Colonic mucosa (tissue), 4 donors: ENCODE measurements at places on chromosomes 6 and 20. TPM values are rescaled to one million over a fixed set of nuclear protein-coding genes. Genes with fewer than 3 reads are reported as not detected.
A peak's percentile ranks its signal among the peaks of the same experiment; 100 is the strongest.

GRCh38 chr6:41781366-41781730 lies 766 bp downstream of the PRICKLE4 start:
- H3K4me1 ChIP-seq: peaks cover 14% of the 10 kb centered on the region
- H3K4me3 ChIP-seq: peak overlapping the region; percentile 52
- peak; percentile 75 for DNase-seq
- no peaks in the 10 kb centered on the region for H3K36me3 ChIP-seq

GRCh38 chr6:122953766-122954165 lies 42.3 kb upstream of the CLVS2 start:
- no peaks in the 10 kb centered on the region for H3K4me1 ChIP-seq
- H3K27ac ChIP-seq: no peak overlapping the region
- H3K36me3 ChIP-seq: no peaks in the 10 kb centered on the region

- DNase-seq: no peak
- no peak overlapping the region for H3K4me3 ChIP-seq
- H3K27ac ChIP-seq: no peak overlapping the region
- no peaks in the 10 kb centered on the region for H3K27me3 ChIP-seq
- H3K36me3 ChIP-seq: no peaks in the 10 kb centered on the region
- no peaks in the 10 kb centered on the region for H3K4me1 ChIP-seq
Observed at GRCh38 chr20:11140359-11140758, 466.6 kb upstream of the JAG1 start.

DNA sequence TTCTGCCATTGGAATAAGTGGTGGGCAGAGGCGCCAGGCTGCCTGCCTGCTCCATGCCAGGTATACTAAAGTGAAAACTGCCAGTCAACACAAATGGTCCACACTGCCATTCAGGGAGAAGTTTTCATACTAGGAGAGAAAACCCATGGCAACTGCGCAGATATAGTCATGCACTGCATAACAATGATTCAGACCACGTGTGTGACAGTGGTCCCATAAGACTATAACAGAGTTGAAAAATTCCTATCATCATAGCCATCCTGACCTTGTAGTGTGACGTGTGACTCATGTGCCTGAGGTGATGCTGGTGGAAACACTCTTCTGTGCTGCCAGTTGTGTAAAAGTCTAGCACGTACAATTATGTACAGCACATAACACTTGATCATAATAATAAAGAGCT lies 25.1 kb downstream of the ZC3H12D start:
- H3K27me3 ChIP-seq: no peaks in the 10 kb centered on the region
- no peak overlapping the region for H3K4me3 ChIP-seq
- no peaks in the 10 kb centered on the region for H3K36me3 ChIP-seq

DNA sequence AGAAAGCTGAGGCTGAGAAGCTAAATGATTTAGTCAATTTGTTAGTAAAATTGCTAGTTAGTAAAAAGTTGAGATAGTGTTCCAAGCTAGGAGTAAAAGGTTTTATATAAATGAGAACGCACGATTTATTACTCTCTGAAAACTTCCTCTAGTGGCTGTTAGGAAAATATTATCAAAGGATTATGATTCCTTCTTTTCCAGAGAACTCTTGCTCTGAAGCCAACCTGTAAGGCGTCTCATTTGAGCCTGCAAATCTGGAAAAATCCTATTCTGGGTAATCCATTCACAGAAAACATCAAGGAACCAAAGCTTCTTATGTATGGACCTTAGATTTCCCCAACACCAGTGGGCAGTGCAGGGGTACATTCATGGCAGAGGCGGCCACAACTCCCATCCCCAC lies 252.7 kb downstream of the SOD2 start:
- H3K36me3 ChIP-seq: no peaks in the 10 kb centered on the region
- H3K27ac ChIP-seq: no peak overlapping the region
- DNase-seq: no peak
- H3K27me3 ChIP-seq: no peaks in the 10 kb centered on the region

Gene MUC22
- total RNA-seq: not detected

DNA sequence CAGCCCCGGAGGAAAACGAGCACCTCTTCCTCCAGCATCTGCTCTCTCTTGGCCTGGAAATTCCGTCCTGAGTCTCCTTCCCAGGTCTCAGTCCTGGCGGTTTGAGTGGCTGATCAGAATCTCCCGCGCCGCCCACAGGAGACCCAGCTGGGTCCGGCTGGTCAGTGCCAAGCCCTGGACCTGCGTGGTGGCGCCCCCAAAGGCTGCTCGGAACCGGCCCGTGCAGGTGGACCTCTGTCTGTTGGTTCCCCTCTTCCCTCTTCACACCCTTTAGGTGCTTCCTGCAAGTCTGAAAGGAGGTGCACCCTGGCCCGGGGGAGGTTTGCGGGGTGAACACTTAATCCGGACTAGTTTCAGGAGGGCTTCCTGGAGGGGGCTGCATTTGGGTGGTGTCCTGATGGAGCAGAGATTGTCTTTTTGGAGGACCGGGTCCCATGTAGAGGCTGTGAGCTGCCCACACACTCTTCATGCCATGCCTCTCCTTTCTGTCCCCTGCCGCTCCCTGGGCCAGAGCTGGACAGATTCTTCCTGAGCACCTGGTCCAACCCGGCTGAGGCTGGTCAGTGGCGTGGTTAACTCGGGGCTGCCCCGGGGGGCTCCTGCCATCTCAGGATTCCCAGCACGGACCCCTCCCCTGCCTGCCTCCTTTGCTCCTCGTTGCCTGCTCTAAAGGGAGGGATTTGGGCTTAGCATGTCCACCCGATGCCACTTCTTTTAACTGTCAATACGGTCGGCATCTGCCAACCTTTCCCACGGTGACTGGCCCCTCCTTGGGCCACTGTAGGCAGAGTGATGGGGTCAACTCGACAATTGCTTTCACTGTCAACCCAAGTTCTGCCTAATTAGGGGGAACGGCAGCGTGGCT lies 16.5 kb upstream of the BHLHE23 start:
- H3K36me3 ChIP-seq: no peaks in the 10 kb centered on the region
- peaks cover 22% of the 10 kb centered on the region for H3K27me3 ChIP-seq
- no peaks in the 10 kb centered on the region for H3K4me1 ChIP-seq
- DNase-seq: no peak

DNA sequence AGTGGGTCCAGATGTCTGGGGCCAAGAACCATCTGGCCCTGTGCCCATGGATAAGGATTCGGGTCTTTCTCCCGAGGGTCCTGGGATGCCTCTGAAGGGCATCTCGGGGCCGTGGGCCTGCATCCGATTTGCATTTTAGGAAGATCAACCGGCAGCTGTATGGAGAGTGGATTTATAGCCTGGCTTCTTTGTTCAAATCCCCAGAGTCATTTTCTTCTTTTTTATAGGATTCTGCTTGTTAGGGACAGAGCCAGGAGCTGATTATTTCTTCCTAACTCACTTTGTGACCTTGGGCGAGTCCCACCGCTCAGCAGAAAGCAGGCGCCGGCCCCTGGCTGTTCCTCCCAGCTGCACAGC lies 52.9 kb upstream of the APCDD1L start:
- H3K36me3 ChIP-seq: no peaks in the 10 kb centered on the region
- no peak overlapping the region for H3K27ac ChIP-seq
- H3K4me3 ChIP-seq: no peak overlapping the region
- DNase-seq: no peak

- no peaks in the 10 kb centered on the region for H3K4me1 ChIP-seq
- H3K36me3 ChIP-seq: no peaks in the 10 kb centered on the region
- no peaks in the 10 kb centered on the region for H3K27me3 ChIP-seq
- DNase-seq: no peak
- peak overlapping the region; percentile 5 for H3K4me3 ChIP-seq
- H3K27ac ChIP-seq: no peak overlapping the region
Observed at GRCh38 chr6:31587791-31588777, 2.0 kb downstream of the LST1 start.

Gene TSBP1
- total RNA-seq: not detected

DNA sequence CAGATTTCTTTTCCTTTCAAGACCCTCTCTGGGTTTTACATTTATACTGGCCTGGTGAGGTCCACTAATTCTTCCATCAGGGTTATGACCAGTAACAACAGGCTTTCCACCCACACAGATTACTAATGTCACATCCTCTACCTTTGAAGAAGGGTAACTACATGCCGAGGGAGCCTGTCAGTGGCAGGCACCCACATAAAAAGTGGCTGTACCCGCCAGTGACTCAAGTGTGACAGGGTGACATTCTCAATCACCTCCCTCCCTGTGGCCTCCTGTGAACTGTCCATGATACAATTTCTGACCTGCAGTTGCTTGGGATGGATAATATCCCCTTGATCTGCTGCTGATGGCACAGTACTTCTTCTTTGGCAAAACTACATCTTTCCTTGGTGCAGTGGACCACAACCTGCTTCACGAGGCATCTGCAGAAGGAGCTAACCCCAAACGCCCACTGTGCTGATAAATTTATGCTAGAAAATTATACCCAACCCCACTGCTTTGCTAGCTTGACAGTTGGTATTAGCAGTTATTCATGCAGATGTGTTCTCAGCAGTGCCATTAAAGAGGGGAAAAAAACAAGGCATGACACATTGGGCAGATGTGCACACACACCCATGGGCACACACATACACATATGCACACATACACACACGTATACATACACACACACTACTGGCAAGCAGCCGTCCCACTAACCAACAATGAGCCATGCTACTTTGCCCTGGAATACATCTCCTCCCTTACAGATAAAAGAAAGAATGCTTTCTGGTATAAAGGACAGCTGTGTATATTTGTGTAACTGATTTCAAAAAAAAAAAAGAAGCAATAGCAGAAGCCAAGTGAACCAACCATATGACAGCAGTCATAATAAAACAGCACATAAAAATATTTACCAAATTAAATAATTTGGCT lies 20.8 kb downstream of the GFOD1 start:
- H3K36me3 ChIP-seq: no peaks in the 10 kb centered on the region
- H3K4me1 ChIP-seq: no peaks in the 10 kb centered on the region
- H3K4me3 ChIP-seq: no peak overlapping the region
- DNase-seq: no peak
- H3K27ac ChIP-seq: no peak overlapping the region

DNA sequence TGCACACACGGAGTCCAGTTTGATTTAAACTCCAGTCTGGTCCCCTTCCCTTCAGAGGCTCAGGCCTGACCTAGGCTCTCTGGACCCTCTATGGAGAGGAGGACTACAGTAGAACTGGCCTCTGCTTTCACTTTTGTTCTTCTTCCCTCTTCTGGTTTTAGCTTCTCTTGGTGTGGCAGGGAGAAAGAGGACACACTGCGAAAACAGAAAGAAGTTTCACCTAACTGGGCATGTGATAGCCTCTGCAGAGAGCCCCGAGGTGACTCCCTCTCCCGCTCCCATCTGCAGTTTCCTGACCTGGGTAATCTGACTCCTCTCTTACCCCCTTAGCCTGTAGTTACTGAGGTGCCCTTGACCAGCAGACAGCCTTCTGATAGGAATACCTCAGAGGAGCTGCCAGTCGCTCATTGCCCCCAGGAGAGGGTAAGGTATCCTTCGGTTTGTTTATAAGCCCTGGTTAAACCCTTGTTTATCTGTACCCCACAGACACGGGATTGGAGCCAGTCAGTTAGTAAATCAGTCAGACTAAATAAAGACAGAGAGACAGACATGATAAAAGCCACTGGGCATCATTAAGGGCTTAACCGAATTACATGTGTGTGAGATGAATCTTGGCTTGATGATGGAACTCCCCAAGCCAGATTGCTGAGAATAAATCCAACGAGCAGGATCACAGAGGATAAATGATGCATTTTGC lies 12.0 kb upstream of the DTNBP1 start:
- no peaks in the 10 kb centered on the region for H3K27me3 ChIP-seq
- H3K4me3 ChIP-seq: no peak overlapping the region
- no peak overlapping the region for H3K27ac ChIP-seq

DNA sequence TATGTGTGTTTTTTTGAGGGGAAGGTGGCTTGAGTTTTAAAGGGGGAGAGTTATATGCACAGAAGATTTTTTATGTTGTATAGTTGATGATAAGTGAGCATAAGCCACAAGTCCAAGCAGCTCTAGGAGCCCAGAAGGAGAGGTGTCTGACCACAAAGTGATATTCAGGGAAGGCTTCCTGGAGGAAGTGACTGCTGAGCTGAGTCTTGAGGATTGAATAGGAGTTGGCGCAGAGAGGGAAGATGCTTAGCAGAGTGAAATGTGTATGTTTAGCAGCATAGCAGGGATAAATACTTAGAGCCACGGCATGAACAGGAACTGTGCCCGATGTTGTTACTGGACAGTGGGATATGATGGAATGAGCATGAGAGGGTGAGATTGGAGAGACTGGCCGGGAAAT lies 255.1 kb upstream of the KCNG1 start:
- no peaks in the 10 kb centered on the region for H3K27me3 ChIP-seq
- H3K4me3 ChIP-seq: no peak overlapping the region
- H3K4me1 ChIP-seq: no peaks in the 10 kb centered on the region
- H3K27ac ChIP-seq: no peak overlapping the region
- H3K36me3 ChIP-seq: no peaks in the 10 kb centered on the region

Gene BPIFA2
- total RNA-seq: not detected

DNA sequence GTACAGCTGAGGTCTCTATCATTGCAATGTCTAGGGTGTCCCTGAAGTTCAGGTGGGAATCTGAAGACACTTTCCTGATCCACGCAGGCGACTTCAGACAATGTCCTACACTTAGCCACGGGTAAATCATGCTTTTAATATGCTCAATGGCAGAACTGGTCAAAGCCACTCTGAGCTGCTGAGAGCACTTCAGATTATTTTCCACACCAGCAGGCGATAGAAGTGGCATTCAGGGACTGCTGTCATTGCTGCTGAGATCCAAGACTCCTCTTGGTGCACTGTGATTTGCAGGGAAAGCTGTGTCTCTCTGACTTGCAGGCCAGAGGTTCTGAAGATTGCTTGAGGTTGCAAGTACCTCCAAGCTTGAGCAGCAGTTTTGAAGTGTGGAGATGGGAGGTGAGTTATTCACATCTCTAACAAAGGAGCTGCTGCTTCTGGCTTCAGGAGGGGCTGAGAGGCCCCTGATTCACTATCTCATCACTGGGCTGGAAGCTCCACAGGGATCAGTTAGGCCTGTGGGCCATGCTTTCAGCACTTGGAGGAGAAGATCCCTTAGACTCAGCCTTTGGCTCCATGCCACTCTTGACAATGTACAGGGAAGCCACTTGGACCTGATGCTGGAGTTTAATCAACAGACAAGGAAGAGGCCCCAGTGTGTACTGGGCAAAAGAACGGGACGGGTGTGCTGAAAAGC lies 2.9 kb upstream of the SSTR4 start:
- no peaks in the 10 kb centered on the region for H3K36me3 ChIP-seq
- no peak overlapping the region for H3K27ac ChIP-seq
- no peaks in the 10 kb centered on the region for H3K4me1 ChIP-seq
- no peak for DNase-seq

DNA sequence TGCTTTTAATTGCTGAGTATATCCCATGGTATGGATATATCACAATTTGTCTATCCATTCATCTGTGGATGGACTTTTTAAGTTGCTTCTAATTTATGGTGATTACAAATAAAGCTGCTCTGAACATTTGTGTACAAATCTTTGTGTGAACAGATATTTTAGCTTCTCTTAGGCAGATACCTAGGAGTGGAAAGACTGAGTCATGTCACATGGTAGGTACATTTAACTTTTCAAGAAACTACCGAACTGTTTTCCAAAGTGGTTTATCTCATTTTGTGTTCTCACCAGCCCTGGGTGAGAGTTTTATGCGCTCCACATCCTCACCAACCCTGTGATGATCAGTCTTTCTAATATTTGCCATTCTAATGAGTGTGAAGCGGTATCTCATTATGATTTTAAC lies 31.0 kb upstream of the ZNFX1 start:
- no peaks in the 10 kb centered on the region for H3K36me3 ChIP-seq
- no peak overlapping the region for H3K4me3 ChIP-seq
- DNase-seq: no peak
- H3K27me3 ChIP-seq: no peaks in the 10 kb centered on the region
- H3K4me1 ChIP-seq: no peaks in the 10 kb centered on the region
- H3K27ac ChIP-seq: no peak overlapping the region
